Thyroid gland (tissue), 4 donors: ENCODE measurements at places on chromosomes 7 and 10.

GRCh38 chr7:17651341-17651740 lies 289.0 kb downstream of the SNX13 start:
- no peaks in the 10 kb centered on the region for H3K36me3 ChIP-seq
- H3K4me3 ChIP-seq, result no peak overlapping the region
- H3K27me3 ChIP-seq, result no peaks in the 10 kb centered on the region
- no peaks in the 10 kb centered on the region for H3K4me1 ChIP-seq

DNA sequence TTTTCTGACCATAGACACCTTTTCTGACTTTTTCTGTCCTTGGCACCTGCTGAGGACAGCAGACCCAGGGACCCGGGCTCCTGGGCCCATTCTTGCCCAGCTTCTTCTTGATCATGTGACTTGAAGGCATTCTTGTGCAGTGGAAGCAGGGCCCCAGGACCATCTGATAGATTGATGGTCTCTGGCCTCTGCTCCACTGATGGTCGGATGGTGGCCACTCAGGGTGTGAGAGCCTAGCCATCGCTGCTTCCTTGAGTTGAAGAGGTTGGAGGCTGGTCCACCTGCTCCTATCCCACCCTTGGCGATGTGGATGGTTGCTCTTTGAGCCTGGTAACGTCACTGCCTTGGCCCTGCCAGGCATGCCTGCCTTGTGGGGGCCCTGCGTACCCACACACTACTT lies 37.8 kb upstream of the ZNF716 start:
- no peak overlapping the region for H3K4me3 ChIP-seq
- H3K27ac ChIP-seq, result no peak overlapping the region
- no peaks in the 10 kb centered on the region for H3K36me3 ChIP-seq
- DNase-seq, result no peak

GRCh38 chr7:7761340-7761973 lies 43.0 kb upstream of the RPA3 start:
- peaks cover 29% of the 10 kb centered on the region for H3K4me1 ChIP-seq
- H3K27ac ChIP-seq, result no peak overlapping the region
- no peaks in the 10 kb centered on the region for H3K27me3 ChIP-seq
- H3K4me3 ChIP-seq, result no peak overlapping the region
- no peak for DNase-seq

DNA sequence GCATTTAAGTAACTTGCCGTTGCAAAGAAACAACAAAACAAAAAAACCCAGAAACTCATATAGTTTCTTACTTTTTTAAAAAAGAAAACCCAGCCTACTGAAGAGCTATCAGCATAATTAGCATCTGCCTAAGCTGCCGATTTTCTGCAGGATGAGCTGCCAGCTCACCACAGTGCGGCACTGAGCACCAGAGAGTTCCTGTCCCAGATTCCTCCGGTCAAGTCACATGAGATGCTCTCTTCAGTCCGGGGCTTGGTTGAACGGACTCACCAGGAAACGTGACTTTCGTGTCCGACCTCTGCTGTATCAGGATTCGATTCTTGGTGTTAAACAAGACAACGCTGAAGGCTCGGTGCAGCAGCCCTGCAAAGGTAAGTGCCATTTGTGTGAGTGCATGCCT lies 3.2 kb downstream of the IDI2 start:
- H3K27me3 ChIP-seq, result no peaks in the 10 kb centered on the region
- H3K27ac ChIP-seq, result no peak overlapping the region
- H3K4me1 ChIP-seq, result no peaks in the 10 kb centered on the region

- DNase-seq, result no peak
- H3K4me3 ChIP-seq, result no peak overlapping the region
- H3K4me1 ChIP-seq, result no peaks in the 10 kb centered on the region
- H3K27me3 ChIP-seq, result no peaks in the 10 kb centered on the region
- no peak overlapping the region for H3K27ac ChIP-seq
- H3K36me3 ChIP-seq, result no peaks in the 10 kb centered on the region
These were observed 1.0 kb upstream of the PILRA start for GRCh38 chr7:100372256-100372655.

- no peak overlapping the region for H3K27ac ChIP-seq
- H3K4me1 ChIP-seq, result no peaks in the 10 kb centered on the region
- no peaks in the 10 kb centered on the region for H3K27me3 ChIP-seq
- DNase-seq, result no peak
- H3K4me3 ChIP-seq, result no peak overlapping the region
These were observed 132.3 kb upstream of the POT1 start for GRCh38 chr7:125061776-125062397.

GRCh38 chr7:86094166-86094669 lies 549.5 kb upstream of the GRM3 start:
- DNase-seq, result no peak
- no peaks in the 10 kb centered on the region for H3K27me3 ChIP-seq
- no peak overlapping the region for H3K27ac ChIP-seq
- H3K4me3 ChIP-seq, result no peak overlapping the region
- no peaks in the 10 kb centered on the region for H3K36me3 ChIP-seq

DNA sequence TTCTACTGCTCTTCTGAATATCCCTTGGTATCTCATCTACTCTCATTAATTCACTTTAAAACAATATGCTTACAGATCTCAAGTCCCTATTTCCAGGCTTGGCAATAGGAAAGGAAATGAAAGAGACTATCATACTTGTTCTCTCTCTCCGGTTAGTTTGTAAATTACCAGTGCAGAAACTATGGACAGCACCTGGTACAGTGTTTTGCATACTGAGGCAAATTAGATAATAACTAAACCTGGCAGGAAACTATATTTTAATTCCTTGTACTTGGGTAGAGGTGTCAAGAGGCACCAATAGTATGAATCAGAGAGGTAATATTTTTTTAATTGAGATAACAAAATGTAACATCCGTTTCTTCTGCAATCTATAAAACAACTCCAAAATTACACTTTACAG lies 97.7 kb upstream of the TMEM196 start:
- no peak overlapping the region for H3K27ac ChIP-seq
- H3K27me3 ChIP-seq, result no peaks in the 10 kb centered on the region
- H3K4me1 ChIP-seq, result no peaks in the 10 kb centered on the region

DNA sequence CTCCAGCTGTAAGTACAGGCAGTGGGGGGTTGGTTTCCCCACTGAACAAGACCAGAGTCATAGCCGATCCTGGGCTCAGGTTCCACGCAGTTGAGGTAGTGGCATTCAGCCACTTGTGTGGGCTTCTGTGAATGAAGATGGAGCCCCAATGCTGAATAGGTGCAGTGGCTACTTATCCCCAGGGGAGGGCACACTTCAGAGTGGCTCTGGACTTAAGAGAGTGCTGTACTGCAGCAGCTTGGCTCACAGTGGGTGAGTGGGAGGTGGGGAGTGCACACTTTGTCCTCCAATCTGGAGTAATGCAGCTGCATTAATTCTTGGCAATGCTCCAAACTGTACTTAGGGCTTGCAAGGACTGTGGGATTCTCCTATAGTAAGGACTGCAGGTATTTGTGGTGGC lies 81.9 kb downstream of the BUB3 start:
- no peaks in the 10 kb centered on the region for H3K27me3 ChIP-seq
- no peaks in the 10 kb centered on the region for H3K4me1 ChIP-seq
- no peaks in the 10 kb centered on the region for H3K36me3 ChIP-seq
- no peak overlapping the region for H3K4me3 ChIP-seq

GRCh38 chr10:56139405-56139804 lies 221.7 kb downstream of the ZWINT start:
- no peaks in the 10 kb centered on the region for H3K27me3 ChIP-seq
- no peak overlapping the region for H3K27ac ChIP-seq
- no peak overlapping the region for H3K4me3 ChIP-seq
- H3K36me3 ChIP-seq, result no peaks in the 10 kb centered on the region
- H3K4me1 ChIP-seq, result no peaks in the 10 kb centered on the region

DNA sequence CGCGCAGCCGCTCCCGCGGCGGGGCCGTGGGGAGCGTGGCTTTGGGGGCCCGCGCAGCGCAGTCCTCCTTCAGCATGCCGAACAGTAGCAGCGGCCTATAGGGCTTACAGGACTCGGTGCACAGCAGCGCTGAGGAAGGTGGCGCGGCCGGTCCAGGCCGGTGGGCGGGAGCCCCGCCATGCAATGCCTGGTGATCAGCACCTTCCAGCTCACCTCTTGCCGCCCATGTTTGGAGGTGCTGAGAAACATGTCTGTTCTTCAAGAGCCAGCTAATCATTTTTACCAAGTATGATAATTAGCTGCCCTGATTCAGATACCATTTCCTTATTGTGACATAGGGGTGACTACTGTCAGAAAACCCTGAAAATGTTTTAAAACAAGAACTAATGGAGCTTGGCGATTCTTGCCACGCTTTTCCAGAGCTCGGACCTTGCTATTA lies 33.5 kb upstream of the SFTPD start:
- no peaks in the 10 kb centered on the region for H3K36me3 ChIP-seq
- peaks cover 27% of the 10 kb centered on the region for H3K4me1 ChIP-seq

DNA sequence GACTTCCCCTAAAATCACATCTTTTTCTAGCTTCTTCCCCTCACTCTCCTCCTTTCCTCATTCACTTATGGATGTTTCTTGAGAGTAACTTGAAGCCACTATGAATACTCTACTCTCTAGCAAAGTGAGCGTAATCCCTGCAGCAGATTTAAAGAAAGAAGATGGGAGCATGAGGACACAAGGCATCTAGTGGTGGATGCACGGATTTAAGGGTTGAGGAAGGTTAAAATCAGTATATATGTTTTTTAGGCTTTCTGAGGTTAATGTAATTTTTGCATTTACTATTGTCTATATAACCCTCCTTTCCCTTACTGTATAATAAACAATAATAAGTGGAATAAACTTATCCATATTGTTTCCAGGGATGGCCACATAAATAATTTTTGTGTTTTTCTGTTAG lies 495.2 kb upstream of the TPK1 start:
- no peaks in the 10 kb centered on the region for H3K4me1 ChIP-seq
- H3K36me3 ChIP-seq, result no peaks in the 10 kb centered on the region
- no peaks in the 10 kb centered on the region for H3K27me3 ChIP-seq
- no peak for DNase-seq
- no peak overlapping the region for H3K27ac ChIP-seq
- no peak overlapping the region for H3K4me3 ChIP-seq

GRCh38 chr10:75347186-75347585 lies 54.4 kb downstream of the ZNF503 start:
- H3K27me3 ChIP-seq, result no peaks in the 10 kb centered on the region
- DNase-seq, result no peak
- no peaks in the 10 kb centered on the region for H3K4me1 ChIP-seq
- H3K27ac ChIP-seq, result no peak overlapping the region

DNA sequence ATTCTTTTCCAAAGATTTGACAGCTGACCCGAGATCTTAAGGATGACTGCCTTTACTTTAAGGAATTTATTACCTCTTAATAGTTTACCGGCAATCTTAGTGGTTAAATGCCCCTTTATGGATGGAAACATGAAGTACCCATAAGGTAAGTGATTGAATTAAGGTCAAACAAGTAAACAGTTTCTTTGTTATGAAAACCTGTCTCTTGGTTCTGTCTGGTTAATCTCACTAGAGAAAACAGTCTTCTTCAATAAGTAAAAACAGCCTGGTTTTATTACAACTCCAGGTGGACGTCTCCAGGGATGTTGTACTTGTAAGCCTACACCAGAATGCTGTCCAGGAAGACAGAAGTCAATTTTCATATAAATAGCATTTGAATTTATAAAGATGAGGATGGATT lies 161.8 kb upstream of the MTPN start:
- H3K4me3 ChIP-seq, result no peak overlapping the region
- H3K27ac ChIP-seq, result no peak overlapping the region
- no peaks in the 10 kb centered on the region for H3K27me3 ChIP-seq
- no peaks in the 10 kb centered on the region for H3K4me1 ChIP-seq
- DNase-seq, result no peak

- DNase-seq, result no peak
- H3K27me3 ChIP-seq, result no peaks in the 10 kb centered on the region
- H3K27ac ChIP-seq, result no peak overlapping the region
- H3K4me1 ChIP-seq, result peaks cover 6% of the 10 kb centered on the region
- no peak overlapping the region for H3K4me3 ChIP-seq
- H3K36me3 ChIP-seq, result no peaks in the 10 kb centered on the region
These were observed 182.5 kb upstream of the AKR1E2 start for GRCh38 chr10:4643471-4643870.

DNA sequence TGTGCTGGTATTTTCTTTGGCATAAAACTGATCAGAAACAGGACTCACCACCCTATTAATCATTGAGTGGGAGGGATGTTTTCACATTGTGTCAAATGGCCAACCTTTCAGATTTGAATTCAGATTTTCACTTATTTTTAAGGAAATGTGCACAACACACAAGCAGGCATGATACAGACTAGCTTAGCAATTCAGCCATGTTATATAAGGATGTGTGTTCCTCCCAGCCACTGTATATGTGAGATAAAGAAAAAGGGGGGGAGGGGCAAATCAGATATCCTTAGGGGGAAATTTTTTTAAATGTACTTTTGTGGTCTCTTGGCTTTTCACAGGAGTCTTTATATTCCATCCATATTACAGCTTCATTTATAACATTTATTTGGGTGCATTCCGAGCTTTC lies 3.1 kb downstream of the GAD2 start:
- H3K4me3 ChIP-seq, result no peak overlapping the region
- peaks cover 8% of the 10 kb centered on the region for H3K27me3 ChIP-seq

DNA sequence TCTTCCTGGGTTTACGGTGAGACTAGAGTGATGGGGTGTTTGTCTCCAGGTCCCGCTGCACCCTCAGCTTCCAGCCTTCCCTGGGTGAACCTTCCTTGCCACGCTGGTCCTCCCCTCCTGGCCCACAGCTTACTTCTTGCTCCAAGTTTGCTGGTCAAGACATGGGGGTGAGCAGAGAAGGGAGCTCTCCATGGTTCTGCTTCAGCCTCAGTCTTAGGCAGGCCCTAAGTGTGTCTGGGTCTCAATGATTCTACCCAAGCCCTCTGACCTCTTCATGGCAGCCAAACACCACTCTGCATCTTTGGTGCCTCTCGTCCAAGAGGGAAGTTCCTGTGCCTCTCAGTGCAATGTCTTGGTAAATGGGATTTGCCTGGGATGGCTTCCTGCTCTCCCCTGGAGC lies 356.5 kb upstream of the KLF6 start:
- H3K27me3 ChIP-seq, result no peaks in the 10 kb centered on the region
- no peak for DNase-seq
- no peaks in the 10 kb centered on the region for H3K4me1 ChIP-seq
- no peaks in the 10 kb centered on the region for H3K36me3 ChIP-seq
- no peak overlapping the region for H3K27ac ChIP-seq

DNA sequence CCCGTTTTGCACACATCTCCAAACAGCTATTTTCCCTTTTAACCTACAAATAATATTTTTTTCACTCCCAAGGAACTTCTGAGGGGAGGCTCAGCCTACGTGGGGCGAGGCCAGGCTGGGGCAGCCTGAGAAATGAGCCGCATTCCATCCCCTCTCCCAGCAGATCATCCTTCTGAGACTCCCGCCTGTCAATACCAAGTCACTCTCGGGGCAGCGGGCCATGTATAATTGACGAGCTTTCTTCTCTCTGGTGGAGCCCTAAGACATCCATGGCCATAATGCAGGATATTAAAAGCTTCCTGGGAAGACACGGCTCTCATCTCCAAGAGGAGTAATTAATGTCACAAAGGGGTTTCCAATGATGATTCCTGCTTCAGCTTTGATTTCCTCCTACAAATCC lies 37.8 kb upstream of the CHST15 start:
- no peak overlapping the region for H3K27ac ChIP-seq
- no peak for DNase-seq
- H3K36me3 ChIP-seq, result no peaks in the 10 kb centered on the region
- H3K27me3 ChIP-seq, result no peaks in the 10 kb centered on the region

- no peaks in the 10 kb centered on the region for H3K36me3 ChIP-seq
- no peaks in the 10 kb centered on the region for H3K27me3 ChIP-seq
These were observed 144.5 kb downstream of the PPP1R3A start for GRCh38 chr7:113774182-113774807.

GRCh38 chr7:141409801-141410329 lies 141.3 kb upstream of the AGK start:
- H3K4me1 ChIP-seq, result no peaks in the 10 kb centered on the region
- H3K36me3 ChIP-seq, result no peaks in the 10 kb centered on the region
- no peak for DNase-seq
- no peaks in the 10 kb centered on the region for H3K27me3 ChIP-seq
- no peak overlapping the region for H3K27ac ChIP-seq
